A549 treated with CpdA at 1 μM for 4 hours (cell line): ENCODE measurements at places on chromosomes 12 and 14. TPM values are rescaled to one million over a fixed set of nuclear protein-coding genes. Genes with fewer than 3 reads are reported as not detected.

Gene CPSF2
- total RNA-seq: 35.3 to 44.8 TPM (median 41.5 TPM) in 5 replicates

Gene IGFBP6
- 148 to 241 TPM (median 237 TPM) in 5 replicates for total RNA-seq

Gene PROX2
- not detected in 5 replicates for total RNA-seq

Gene EAPP
- total RNA-seq: 37.4 to 52.3 TPM (median 39.0 TPM) in 5 replicates

Gene MYH6
- not detected in 5 replicates for total RNA-seq

Gene SOCS2
- total RNA-seq: 23.4 to 30.0 TPM (median 26.5 TPM) in 5 replicates

Gene RD3L
- not detected in 5 replicates for total RNA-seq

Gene TAS2R7
- not detected in 5 replicates for total RNA-seq

Gene B3GNT4
- total RNA-seq: 0.48 to 0.97 TPM (median 0.63 TPM) in 5 replicates

Gene PELI2
- total RNA-seq: 0.76 to 1.7 TPM (median 0.91 TPM) in 5 replicates

Gene AKAP6
- total RNA-seq: 0.43 to 0.91 TPM (median 0.73 TPM) in 5 replicates

Gene KRT83
- 2.2 to 6.1 TPM (median 5.3 TPM) in 5 replicates for total RNA-seq

Gene HSP90AA1
- 890 to 1,306 TPM (median 934 TPM) in 5 replicates for total RNA-seq

Gene ASIC1
- total RNA-seq: 4.8 to 7.1 TPM (median 5.9 TPM) in 5 replicates

Gene ERP27
- total RNA-seq: not detected in 5 replicates

Gene KCNA5
- not detected in 5 replicates for total RNA-seq

Gene KRT71
- total RNA-seq: not detected in 5 replicates

Gene MARCHF9
- 6.1 to 8.8 TPM (median 7.5 TPM) in 5 replicates for total RNA-seq

Gene ANO4
- 0.03 to 0.15 TPM (median 0.05 TPM) in 3 of 5 replicates, not detected in the others for total RNA-seq

Gene MSRB3
- total RNA-seq: 21.1 to 24.6 TPM (median 23.2 TPM) in 5 replicates

Gene P2RX2
- not detected in 5 replicates for total RNA-seq

Gene CIROP
- total RNA-seq: not detected in 5 replicates

Gene KCNC2
- total RNA-seq: not detected in 5 replicates
